ENCODE measurements at places on chromosomes 2 and 18. TPM values are rescaled to one million over a fixed set of nuclear protein-coding genes. Genes with fewer than 3 reads are reported as not detected.

MYCN gene
- not detected for total RNA-seq

ZNF521 gene
- total RNA-seq, result not detected

XDH gene
- not detected for total RNA-seq

MAP2 gene
- total RNA-seq, result 0.26 TPM

C2orf78 gene
- not detected for total RNA-seq

DNA sequence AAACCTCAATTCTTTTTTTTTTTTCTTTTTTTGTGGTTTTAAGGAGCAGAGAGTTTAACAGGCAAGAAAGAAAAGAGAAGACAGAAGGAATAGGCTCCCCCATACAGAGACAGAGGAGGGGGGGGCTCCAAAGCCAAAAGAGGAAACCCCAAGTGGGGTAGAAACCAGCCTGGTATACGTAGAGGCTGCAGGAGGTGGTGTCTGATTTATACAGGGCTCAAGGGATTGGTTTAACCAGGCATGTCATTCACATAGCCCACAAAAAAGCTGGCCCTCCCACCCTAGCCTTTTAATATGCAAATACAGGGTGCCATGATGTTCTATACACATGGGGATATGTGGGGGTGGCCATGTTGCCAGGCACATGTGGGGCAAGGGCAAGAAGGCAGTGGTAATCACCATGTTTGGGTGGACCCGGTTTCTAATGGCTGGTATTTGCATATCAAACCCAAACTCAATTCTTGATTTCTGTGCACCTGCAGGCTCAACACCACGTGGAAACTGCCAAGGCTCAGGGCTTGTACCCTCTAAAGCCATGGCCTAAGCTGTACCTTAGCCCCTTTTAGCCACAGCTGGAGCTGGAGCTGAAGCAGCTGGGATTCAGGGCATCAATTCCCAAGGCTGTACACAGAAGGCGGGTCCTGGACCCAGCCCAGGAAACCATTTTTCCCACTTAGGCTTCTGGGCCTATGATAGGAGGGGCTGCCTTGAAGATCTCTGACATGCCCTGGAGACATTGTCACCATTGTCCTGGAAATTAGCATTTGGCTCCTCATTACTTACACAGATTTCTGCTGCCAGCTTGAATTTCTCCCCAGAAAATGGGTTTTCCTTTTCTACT, 170.3 kb downstream of the MAIP1 start:
- ATAC-seq, result no peak

DNA sequence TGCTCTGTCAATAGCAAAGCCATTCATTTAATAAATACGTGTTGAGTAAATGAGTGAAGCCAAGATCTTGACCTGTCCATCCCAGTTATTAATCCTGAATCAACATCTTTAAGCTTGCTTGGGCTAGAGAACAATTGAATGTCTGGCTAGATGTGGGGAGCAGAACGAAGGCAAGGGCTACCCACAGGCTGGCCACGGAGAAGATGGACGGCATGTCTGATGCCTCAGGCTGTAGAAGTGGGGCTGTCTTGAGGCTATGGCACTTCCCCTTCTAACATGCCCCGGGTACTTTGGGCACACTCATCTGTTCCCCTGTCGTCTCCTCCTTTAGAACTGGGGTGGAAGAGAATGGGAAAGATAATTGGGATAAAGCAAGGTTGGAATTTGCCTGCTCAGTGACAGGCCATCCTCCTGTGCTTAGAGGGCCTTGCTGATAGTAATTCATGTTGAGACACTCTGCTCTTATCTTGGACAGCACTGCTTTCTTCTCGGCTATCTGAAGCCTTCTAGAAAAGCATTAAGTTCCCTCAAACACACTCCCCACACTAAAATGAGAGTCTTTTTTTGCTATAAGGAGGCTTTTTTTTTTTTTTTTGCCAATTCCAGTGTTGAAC, 225.7 kb downstream of the MREG start:
- ATAC-seq, result no peak

DNA sequence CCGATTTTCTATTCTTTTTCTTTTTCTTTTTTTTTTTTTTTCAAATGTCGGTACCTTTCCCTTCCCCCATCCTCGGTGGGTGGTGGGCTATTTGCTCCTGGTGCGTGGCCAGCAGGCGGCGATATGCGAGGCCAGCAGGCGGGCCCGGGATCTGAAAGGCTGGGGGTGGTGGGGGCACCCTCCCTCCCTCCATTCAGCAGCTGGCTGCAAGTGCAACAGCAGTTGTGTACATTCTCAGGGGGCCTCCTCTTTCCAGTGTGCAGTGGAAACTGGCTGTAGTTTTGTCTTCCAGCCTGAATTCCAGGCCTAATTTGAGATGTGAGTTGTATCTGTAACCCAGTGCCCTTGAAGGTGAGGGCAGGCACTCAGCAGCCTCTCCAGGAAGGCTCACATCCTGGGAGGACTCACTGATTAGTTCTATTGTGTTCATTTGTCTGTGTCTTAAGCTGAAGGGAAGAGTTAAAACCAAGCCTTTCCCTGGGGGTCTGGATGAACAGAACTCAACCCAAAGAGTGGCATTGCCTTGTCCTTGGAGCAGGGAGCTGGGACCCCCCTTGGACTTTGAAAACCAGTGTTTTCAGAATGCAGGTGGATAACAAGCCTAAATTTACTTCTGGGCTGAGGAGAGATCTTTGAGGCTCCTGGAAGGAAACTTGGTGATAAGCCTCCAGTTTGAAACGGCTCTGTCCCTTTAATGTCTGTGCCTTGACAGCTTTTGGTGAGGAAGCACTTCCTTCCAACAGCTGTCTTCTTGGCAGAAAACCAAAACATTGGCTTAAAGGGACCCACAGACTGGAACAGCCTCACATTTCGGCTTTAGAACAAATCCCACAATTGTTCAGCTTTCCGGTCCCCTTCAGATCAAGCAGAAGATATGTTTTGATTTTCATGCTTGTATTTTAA, 3.3 kb downstream of the MYCN start:
- ATAC-seq, result no peak

GRCh38 chr2:161010503-161011015, 149.7 kb upstream of the TANK start:
- no peak for ATAC-seq

GRCh38 chr2:36965751-36966369, 476 bp downstream of the STRN start:
- ATAC-seq, result peak; percentile 20

DNA sequence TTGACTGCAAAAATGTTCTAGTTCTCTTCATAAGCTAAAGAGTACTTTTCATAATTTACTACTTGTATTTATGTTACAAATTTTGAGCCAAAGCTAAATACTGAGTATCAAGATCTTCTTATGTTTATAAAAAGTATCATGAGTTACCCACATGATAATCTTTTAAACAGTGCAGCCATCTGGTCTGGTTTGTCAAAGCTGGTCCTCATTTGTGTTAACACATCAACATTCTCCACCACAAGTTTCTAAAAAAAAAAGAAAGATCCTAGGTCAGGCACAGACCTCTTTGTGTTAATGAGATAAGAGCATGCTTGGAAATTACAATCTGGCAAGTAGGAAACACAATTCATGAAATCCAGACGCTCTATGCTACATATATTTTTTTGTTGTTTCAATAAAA, 75.5 kb upstream of the FRZB start:
- no peak for ATAC-seq

- no peak for ATAC-seq
Observed at GRCh38 chr2:231502596-231502995, 27.6 kb downstream of the NMUR1 start.

- no peak for ATAC-seq
Observed at GRCh38 chr18:21056545-21056944, 55.1 kb downstream of the ROCK1 start.

GRCh38 chr2:132690664-132691303, 20.8 kb upstream of the LYPD1 start:
- no peak for ATAC-seq

DNA sequence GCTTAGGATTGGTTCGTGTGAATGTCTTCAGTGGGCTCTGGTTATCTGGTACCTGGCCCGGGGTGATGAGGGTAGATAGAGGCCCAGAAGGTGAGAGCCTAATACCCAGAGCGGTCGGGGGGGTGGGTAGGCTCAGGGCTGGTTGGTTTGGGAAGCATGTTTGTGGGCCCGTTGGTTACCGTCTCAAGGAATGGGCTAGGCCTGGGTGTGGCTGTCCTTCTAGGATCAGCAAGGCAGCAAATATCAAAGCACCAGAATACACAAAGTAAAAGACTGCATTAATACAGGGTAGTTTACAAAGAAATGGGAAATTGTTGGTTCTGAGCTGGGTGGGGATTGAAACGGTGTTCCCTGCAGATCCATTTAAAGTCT, 6.0 kb upstream of the IL1R2 start:
- ATAC-seq, result no peak

GRCh38 chr2:181805228-181806038, 86.1 kb upstream of the ITPRID2 start:
- ATAC-seq, result no peak

DNA sequence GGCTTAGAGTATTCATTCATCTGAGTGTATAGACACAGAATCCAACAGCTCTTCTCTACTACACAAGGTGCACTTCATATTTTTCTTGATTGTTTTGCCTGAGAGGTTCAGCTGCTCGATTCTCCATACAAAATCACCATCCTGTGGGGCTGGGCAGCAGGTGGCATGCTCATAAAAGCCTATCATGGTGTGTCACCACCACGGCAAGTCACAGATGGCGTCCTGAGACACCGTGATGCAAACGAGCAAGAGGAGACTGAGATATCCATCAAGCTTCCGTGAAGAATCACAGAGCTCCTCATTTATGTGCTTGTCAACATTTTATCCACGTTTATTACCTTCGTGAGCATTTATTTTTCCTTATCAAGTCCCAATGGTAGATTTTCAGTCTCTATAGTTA, 22.4 kb upstream of the NRP2 start:
- ATAC-seq, result no peak

GRCh38 chr2:1366546-1367134, 46.6 kb upstream of the TPO start:
- ATAC-seq, result no peak

DNA sequence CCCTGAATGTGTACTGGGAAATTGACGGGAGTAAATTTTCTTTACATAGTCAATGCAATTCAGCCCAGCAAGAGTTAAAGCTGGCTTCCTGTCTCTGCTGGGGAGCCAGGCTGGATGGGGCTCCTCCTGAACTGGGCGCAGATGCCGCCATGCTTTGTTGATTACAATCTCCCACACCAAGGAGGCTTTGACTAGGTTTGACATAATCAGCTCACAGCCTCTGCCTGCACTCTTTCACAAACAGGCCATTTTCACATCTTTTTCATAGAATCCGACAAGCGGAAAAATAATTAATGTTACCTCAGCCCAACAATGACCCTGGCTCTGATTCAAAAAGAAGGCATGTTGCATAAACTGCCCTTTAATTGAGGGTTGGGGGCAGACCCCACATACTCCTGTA, 54.3 kb downstream of the FOXI3 start:
- ATAC-seq, result no peak

Measured in activated T-helper 17 cell treated with anti-CD3 and anti-CD28 coated beads, Interleukin-2, amount 50 U/mL, for 72 hours (primary cell).